ENCODE measurements at places on chromosomes 12 and 14.

GRCh38 chr12:3540387-3540990, 49.5 kb downstream of the PRMT8 start:
- no peak for DNase-seq

DNA sequence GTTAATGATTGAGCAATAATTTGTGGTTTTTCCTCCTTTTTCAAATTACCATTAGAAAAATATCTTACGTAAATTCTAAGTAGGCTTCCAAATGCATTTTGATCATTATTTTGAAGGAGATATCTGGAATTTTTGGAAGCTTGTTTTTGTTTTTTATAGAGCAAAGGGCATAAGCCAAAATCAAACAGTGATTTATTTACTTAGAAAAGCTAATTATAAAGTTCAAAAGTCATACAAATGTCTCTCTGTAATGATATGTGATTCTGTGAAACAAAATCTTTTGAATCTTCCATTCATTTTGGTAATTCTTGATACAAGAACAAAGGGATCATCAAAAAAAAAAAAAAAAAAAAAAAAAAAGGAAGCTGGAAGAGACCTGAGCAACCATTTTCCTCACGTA, 416.8 kb downstream of the ETNK1 start:
- no peak for DNase-seq

DNA sequence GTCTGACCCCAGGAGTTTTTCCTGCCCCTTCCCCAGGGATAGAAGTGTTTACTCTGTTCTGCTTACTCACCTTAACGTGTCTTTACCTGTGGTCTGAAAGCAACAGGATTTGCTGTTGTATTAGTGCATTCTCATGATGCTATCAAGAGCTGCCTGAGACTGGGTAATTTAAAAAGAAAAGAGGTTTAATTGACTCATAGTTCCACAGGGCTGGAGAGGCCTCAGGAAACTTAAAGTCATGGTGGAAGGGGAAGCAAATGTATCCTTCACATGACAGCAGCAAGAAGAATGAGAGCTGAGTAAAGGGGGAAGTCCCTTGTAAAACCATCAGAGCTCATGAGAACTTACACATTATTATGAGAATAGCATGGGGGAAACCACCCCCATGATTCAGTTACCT, 240.4 kb downstream of the SNAPC1 start:
- no peak for DNase-seq

DNA sequence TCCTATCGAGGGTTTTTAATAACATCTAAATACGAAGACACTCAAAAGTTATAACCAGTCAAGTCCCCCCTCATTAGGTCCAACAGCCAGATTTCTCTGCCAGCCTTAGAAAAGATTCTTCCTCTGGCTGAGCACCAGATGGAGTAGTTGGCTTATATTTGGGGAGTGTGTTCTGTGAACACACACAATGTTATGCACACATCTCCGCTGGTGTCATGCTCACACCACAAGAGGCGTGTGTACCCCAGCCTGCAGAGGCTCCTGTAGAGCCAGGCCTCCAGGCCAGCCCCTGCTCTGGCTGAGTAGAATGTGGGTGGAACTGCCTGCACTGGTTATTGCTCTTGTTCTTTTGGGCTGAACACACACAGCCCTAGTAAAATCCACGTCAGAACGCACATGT, 64.0 kb downstream of the PIWIL1 start:
- DNase-seq, result no peak

DNA sequence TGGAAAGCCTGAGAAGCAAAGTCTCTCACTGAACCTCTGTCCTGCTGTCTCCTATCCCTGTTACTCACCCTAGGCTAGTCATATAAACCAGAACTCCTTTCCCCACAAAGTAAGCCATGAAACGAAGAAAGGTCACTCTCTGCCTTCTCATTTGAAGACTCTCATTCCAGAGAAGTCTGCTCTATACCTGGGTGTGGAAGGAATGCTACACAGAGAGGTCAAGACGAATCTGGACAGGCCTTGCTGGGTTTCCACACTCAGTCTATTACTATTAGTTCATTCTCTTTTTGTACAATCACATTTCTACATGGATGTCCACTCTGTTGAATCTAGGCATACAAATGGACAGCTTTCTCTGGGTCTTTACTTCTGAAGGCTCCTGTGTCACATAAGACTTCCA, 2.4 kb upstream of the AEBP2 start:
- no peak for DNase-seq

GRCh38 chr12:119692997-119693396, 25.1 kb downstream of the PRKAB1 start:
- no peak for DNase-seq

DNA sequence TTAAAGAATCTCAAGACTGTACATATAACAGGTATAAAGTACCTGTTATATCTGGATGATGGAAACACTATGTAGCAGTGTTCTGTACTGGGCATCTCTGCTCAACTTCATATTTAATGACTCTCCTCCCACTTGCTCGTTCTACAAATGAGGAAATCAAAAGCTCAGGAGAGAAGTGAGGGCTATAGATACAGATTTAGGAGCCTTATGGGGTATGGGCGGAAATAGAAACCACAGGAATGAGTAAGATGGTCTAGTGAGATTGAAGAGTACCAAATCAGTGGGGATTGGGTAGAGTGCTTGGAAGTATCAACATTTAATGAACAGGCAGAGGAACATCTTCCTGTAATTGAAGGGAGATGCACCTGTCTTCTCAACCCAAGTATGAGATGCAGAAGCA, 23.8 kb upstream of the POLR3B start:
- DNase-seq, result no peak

- DNase-seq, result no peak
These were observed 62.6 kb upstream of the ESRRB start for GRCh38 chr14:76313303-76313702.

- DNase-seq, result no peak
These were observed 9.4 kb downstream of the ERP27 start for GRCh38 chr12:14928931-14929330.

GRCh38 chr12:130715150-130715997, 725 bp downstream of the RIMBP2 start:
- DNase-seq, result no peak

- DNase-seq, result no peak
These were observed 33.1 kb upstream of the MMP19 start for GRCh38 chr12:55875704-55876467.

- DNase-seq, result no peak
These were observed 64.1 kb upstream of the JDP2 start for GRCh38 chr14:75363570-75364227.

DNA sequence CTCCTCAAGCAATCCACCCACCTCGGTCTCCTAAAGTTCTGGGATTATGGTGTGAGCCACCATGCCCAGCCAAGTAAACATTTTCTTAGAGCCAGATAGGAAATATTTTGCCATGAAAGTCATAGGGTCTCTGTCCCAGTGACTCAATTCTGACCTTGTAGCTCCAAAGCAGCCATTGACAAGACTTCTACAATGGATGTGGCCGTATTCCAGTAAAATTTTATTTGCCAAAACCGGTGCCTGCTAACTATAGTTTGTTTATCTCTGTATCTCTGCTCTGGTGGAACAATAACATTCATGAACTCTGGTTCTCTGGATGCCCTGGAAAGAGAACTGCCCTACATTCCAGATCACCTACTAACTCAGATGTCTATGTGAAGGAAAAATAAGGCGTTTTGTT, 54.6 kb upstream of the USP44 start:
- DNase-seq, result no peak

GRCh38 chr12:106459534-106459933, 102.0 kb downstream of the POLR3B start:
- no peak for DNase-seq

DNA sequence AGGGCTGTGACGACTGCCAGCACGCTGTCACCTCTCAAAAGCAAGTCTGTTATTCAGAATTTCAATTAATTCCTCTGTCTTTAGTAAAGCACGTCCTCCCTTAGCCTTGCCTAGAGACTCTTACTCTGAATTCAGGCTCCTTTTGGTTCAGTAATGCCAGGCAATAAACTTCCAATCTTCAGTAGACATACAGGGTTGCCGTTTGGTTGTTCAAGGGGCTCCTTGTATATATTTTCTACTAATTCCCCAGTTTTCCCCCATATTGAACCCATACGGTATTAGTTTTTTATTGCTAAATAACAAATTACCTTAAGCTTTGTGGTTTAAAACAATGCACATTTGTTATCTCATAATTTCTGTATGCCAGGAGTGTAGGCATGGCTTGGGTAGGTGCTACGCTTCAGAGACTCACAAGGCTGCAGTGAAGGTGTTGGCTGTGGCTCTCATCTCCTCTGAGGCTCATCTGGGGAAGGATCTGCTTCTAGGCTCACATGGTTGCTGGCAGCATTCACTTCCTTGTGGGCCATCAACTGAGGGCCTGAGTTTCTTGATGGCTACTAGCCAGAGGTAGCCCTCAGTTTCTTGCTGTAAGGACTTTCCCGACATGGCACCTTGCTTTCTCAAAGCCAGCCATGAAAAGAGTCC, 7.3 kb upstream of the CLECL1 start:
- no peak for DNase-seq

GRCh38 chr14:28635387-28635786, 131.2 kb upstream of the FOXG1 start:
- peak; percentile 5 for DNase-seq

DNA sequence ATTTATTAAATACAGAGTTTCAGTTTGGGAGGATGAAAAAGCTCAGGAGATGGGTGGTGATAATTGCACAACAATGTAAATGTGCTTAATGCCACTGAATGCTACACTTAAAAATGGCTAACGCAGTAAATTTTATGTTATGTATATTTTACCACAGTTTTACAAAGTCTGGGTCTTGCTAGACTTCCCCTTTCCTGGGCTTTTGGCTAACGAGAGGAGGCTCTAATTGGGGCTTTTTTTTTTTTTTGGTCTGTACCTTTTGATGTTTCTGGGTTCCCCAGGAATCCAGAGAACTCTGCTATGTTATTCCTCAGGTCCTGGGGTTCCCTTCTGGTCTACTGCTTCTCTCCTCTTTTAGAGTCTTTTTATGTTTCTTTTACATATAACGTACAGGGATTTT, 355.5 kb downstream of the CACNA1C start:
- DNase-seq, result no peak

- no peak for DNase-seq
These were observed 613.0 kb downstream of the RPS29 start for GRCh38 chr14:48973151-48973550.

DNA sequence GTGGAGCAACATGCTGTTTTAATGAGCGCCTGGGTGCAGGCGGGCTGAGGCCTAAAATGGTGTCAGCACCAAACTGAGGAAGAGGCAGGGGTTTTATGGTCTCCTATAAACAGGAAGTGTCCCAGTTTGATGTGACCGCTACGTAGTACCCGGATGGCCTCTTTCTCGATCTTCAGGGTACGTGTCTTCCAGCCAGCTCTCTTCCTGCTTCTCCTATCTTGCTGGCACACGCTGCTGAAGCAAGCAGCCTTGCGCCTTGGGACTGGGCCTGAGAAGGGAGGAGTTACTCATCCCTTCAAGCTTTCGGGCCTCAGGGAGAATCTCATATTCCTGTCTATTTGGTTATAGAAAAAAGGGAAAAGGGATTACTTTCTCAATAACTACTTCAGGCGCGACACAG, 28.2 kb upstream of the RNASE1 start:
- DNase-seq, result no peak

DNA sequence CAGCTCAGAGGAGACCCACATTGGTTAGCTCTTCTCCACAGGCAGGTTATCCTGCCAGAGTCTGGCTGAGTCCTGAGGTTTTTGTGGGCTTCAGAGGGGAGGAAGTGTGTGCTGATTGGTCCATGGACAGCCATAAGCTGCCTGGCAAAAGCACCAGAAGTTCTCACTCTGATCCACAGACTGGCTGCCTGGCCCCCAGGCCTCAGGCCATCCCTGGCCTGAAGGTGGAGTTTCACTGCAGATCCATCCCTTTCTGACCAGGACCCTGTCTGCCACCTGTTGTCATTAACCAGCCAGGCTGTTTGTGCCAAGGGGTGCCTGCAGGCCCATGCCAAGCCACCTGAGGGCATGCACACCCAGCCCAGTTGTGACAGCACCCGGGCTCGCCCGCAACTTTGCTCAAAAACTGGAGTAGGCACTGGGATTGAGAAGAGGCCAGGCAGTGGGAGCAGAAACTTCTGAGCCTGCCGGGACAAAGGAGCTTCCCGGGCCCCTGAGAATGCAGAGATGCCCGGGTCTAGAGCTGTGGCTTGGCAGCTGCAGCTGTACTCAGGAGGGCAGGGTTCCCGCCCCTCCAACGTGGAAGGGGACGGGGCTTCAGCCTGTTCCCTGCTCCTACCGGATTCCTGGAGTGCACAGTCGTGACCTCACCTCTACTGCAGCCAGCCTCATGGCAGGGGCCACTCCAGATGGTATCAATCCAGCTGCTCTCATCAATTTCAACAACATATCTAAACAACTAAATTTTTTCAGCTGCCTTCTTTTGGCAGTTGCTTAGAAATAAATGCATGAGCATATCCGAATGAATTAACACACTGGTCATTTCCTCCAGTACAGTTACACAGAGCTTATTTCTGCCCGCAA, 1277.3 kb downstream of the SLC16A7 start:
- no peak for DNase-seq

GRCh38 chr14:92603309-92604242, 90.0 kb downstream of the RIN3 start:
- no peak for DNase-seq

- no peak for DNase-seq
These were observed 474.9 kb downstream of the APAF1 start for GRCh38 chr12:99119943-99120342.

DNA sequence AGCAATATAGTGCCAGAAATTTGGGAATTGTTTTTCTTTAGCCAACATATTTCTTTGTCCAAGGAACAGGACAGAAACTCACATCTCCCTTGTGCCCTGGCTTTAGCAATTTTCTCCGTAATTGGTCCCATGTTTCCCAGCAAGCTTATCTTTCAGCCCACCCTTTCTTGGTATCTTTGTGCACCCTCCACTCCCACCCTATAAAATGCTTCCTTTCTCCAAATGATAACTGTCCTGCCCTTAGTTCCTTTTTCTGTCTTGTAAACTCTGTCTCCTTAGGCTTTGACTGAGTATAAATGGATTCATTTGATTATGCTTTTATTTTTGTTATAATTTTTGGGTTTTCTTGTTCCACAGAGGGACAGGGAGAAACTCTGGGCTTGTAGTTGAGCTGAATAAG, 442.8 kb downstream of the ATP23 start:
- no peak for DNase-seq

GRCh38 chr12:70774055-70774454, 136.8 kb upstream of the PTPRB start:
- no peak for DNase-seq

GRCh38 chr14:34649344-34649743, 19.4 kb upstream of the SNX6 start:
- DNase-seq, result no peak

GRCh38 chr12:106101803-106102202, 37.0 kb downstream of the NUAK1 start:
- DNase-seq, result no peak

Measured in hematopoietic multipotent progenitor cell treated with erythropoietin and hydrocortisone succinate and interleukin-3 and kit ligand, for 17 days (in vitro differentiated cells).